ENCODE measurements at places on chromosomes 4 and X.

GRCh38 chr4:42995343-42995944, 102.9 kb downstream of the GRXCR1 start:
- DNase-seq: no peak

- no peak for DNase-seq
These were observed 15.6 kb downstream of the CD38 start for GRCh38 chr4:15793506-15794363.

GRCh38 chrX:7926914-7927258, 327 bp downstream of the PNPLA4 start:
- DNase-seq: no peak

- DNase-seq: no peak
These were observed 47.5 kb upstream of the PROM1 start for GRCh38 chr4:16131293-16131692.

DNA sequence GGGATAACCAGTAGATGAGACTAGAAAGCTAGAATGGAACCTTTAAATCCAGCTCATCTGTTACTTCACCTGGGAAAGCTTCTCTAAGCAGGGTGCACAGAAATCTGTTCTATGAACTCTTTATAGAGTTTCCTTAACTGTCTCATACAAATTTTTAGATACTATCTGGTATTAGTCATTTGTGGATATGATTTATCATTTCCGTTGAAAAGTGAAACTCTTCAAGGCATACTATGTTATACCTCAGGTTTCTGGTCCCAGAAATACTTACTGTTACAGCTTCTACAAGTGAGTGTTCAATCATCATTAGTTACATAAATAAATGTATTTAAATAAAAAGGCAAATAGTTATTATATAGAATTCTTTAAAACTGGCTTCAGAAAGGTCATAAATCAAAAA, 298.3 kb upstream of the AGA start:
- DNase-seq: no peak

GRCh38 chr4:156976147-156976546, 4.5 kb upstream of the PDGFC start:
- DNase-seq: no peak

DNA sequence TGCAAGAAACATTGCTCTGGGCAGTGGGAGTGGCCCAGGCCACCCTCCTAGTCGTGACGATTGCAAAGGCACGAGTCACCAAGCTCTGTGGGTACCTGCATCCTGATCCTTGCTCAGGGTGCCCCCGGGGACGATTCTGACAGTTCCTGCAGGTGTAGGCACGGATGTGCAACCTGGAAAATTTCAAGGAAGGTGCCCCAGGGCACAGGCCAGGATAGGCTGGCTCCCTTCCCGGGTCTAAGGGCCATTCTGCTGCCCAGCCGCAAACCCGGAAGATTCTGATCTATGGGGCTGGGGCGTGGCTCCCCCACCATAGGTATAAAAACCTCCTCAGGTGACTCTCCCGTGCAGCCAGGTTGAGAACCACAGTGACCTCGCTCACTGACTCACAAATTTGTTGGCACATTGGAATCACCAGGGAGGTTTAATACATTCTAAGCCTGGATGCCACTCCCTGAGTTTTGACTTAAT, 228.5 kb downstream of the PTTG2 start:
- DNase-seq: no peak

- DNase-seq: no peak
These were observed 43.5 kb downstream of the FMR1NB start for GRCh38 chrX:148024425-148025148.

DNA sequence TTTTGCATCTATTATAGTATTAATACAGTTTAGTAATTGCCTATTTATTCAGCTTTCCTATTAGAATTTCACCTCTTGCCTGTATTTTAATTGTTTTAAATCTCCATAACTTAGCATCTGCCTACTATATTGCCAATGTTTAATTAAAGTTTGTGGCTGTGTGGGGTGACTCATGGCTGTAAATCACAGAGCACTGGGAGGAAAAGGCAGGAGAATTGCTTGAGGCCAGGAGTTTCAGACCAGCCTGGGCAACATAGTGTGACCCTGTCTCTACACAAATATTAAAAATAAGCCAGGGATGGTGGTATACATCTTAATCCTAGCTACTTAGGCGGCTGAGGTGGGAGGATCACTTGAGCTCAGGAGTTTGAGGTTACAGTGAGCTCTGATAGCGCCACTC, 14.5 kb upstream of the CCSER1 start:
- DNase-seq: no peak

GRCh38 chrX:15815779-15816437, 25.6 kb downstream of the ZRSR2 start:
- DNase-seq: no peak

DNA sequence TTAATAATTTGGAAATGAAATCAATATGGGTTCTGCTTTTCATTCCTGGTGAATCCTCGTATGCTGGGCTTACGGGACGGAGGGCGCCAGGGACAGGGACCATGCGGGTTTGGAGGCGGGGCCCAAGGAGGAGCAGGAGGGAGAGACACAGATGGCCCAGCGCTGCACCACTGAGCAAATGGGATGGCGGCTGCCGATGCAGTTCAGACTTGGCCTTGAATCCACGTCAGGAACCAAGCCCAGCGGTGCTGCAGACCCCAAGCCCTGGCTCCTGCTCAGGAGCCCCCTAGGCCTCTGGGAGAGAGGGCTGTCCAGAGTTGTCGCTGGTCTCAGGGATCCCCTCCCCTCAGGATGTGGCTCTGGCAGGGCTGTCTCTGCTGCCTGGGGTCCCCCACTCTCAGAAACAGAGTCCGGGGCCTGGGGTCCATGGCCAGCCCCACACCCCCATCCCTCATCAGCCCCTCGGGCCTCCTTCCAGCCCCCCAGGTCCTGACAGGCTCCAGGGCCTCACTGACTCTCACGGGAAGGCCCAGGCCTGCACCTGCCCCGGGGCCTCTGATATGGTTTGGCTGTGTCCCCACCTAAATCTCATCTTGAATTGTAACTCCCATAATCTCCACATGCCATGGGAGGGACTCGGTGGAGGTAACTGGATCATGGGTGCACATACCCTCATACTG, 75.2 kb downstream of the FAM53A start:
- no peak for DNase-seq

DNA sequence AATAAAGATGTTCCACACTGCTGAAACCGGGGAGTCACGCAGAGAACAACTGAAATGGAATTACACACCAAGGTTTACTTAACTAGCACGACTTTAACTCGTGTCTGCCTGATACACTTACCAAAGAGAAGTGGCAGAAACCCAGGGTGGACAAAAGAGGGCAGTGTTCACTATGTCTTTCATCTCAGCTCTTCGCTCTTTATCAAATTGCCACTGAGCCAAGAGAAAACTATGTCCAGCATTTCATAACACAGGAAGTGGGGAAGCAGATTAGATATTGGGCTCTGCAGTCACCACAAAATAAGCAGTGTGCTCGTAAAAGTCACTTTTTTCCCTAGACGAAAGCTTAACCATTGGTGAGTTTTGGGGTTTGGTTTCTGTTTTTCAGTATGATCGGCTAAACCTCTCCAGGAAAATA, 155.7 kb downstream of the CHIC2 start:
- DNase-seq: no peak

DNA sequence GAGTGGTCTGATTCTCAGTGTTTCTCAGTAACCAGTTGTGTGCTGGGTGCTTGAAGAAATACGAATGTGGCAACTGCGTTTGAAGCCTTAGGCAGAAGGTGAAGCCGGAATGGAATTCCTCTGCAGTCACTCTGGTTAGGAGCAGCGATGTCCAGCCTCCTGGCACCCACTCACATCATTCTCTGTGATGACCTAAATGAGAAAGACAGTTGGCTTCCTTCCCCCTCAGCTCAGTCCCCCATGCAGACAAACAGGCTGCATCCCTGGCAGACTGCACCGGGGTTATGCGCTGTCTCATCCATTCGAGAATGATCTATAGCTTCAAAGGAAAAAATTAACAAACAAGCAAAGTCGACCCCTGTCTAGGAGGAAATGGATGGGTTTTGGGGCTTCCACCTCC, 170.1 kb upstream of the SCML1 start:
- no peak for DNase-seq

DNA sequence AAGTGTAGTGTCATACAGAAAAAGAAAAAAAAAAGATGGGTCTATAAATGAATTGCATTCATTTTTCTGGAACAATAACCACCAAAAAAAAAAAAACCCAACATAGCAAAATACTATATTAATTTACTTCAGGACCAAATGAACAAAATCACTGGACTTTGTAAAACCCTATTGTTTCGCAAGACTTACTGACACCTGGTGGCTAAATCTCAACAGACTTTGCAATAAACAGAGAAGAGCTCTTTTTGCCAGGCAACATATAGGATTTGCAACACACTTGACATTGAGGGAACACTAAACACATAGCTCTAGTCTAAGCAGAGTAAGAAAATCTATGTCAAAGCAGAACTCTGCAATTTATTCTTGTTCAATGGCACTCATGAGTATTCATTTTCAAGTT, 990.2 kb downstream of the STPG2 start:
- DNase-seq: no peak

DNA sequence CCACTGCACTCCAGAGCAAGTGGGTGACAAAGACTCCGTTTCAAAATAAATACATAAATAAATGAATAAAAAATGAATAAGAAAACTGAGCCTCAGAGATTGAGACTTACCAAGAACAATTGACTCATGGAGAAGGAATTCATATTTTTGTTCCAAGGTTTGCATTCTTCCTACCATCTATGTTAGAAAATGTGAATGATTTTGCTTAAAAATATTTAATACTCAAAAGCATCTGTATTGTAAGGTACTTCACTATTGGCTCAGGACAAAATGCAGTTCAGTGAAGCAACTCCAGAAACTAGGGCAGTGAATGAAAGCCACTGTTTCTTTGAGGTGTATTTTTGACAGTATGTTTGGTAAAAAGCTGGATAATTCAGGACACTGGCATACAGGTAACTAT, 54.1 kb downstream of the XAGE2 start:
- DNase-seq: no peak

DNA sequence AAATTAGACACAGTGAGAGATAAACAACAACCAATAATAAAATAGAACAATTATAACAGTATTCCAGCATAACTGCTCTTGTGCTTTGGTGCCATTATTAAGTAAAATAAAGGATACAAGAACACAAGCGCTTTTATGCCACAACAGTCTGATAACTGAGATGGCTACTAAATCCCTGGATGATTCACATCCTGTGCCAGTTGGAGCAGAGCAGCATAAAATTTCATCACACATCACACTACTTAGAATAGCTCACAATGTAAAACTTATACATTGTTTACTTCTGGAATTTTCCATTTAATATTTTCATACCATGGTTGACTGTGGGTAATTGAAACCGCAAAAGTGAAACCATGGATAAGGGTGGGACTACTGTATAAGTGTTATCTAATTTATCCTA, 399.9 kb upstream of the CNKSR2 start:
- DNase-seq: no peak

DNA sequence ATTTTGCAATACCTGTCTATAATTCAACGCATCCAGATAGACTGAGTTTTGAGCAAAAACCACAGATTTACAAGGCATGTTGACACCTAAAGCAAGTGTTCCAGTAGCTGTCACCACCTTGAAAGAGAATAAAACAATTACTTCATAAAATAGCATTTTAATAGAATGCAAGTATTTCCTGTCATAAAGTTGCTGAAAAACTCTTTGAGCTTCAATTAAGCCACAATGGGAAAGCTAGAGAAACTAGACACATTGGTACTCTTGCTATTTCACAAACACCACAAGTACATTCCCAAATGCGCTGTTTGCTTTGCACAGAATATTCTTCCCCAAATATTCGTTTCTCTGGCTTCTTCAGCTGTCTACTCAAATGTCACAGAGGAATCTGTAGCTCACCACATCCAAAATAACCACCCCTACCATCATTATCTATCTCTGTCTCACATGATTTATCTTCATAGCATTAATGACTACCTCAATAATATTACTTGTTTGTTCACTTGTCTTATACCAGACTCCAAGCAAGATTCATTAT, 70.3 kb downstream of the DDX60 start:
- no peak for DNase-seq

- DNase-seq: no peak
These were observed 358.7 kb downstream of the IL15 start for GRCh38 chr4:141995056-141995455.

GRCh38 chr4:3786196-3786869, 20.1 kb downstream of the ADRA2C start:
- no peak for DNase-seq

GRCh38 chrX:13345037-13345436, 25.2 kb upstream of the ATXN3L start:
- no peak for DNase-seq

DNA sequence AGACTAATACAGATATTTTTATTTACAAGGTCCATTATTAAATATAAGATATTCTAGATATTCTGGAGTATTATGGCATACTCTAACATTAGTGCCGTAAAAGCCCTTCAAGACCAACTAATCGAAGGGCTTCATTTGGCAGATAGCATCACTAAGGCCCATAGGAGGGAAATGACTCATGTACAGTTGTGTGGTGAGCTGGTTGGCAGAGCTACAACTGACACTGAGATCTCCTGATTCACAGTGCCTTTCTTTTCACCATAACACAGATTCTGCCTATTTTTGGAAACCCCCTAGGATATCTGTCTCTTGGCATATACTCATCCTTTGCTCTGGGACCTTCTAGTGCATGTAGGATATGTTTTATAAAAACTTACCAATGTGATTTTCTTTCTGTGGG, 201.7 kb upstream of the AFF2 start:
- DNase-seq: no peak

DNA sequence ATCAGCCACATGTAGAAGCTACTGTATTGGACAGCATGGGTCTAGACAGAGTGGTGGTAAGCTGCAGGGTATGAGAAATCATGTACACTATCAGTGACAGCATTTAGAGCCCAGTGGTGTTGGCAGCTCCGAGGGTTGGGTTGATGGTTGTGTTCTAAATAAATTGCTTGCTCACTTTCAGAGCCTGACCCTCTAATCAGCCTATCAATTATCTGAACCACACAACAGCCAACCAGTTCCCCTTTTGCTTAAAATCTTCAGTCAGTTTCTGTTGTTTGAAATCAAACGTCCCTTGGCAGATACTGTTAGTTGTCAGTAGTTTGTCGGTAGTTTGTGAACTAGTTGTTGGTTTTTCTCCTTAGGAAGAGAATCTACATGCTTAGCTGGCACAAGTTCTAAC, 99.8 kb upstream of the RAI2 start:
- DNase-seq: no peak

DNA sequence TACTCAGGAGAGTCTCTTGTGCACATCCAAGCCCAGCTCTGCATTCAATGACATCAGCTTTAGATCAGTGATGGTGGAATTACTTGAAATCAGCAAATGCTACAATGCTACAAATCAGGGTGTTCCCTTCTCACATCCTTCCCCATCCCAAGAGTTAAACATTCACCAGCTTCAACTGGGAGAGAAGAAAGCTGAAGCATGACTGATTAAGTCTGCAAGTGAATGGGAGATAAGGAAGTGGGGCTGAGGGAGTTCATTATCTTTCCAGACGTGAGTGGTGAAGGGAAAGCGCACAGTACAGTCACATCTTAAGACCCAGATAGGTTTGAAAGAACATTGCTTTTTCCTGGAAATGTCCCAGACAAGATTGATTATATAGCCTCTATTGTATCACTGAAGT, 26.2 kb upstream of the MAP9 start:
- no peak for DNase-seq

Data from liver (tissue), 10 donors.